ENCODE measurements at places on chromosomes 3 and 15.
A peak's percentile ranks its signal among the peaks of the same experiment; 100 is the strongest.

- DNase-seq = no peak
Measured at GRCh38 chr3:171640520-171641412, 169.5 kb downstream of the PLD1 start.

- DNase-seq = no peak
Measured at GRCh38 chr3:177830411-177830849, 633.1 kb upstream of the TBL1XR1 start.

GRCh38 chr15:60426870-60427508 is 29.2 kb upstream of the ANXA2 start:
- DNase-seq = no peak

DNA sequence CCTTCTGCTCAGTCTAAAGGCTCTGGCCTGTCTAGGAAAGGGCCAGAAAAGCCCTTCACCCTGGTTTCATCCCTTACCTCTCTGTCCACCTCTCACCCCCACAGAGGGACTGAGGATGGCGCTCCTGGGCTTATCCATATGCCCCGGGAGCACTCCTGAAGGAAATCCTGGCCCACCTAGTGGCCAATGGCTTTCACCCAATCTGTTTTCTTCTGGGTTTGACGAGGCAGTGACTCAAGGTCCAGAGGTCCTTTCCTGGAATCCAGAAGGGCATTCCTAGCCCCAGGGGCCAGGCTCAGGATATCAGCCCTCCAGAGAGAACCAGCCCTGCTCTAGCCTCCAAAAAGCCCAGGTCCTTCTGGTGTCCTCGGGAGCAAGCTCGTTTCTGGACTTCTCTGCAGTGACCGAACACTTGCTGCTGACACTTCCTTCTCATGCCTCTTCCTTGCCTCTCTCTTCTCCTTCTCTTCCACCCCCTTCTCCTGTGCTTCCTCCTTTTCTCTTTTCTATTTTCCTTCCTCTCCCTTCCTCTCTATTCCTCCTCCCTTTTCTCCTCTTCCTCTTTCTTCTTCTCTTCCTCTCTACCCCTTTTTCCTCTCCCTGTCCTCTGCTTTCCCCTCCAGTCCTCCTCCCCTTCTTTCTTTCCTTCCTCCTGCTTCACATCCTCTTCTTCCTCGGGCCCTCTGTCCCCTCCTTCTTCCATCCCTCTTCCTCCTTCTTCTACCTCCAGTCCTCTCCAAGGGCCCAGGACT is 59.6 kb downstream of the RHCG start:
- no peak for DNase-seq

- no peak for DNase-seq
Measured at GRCh38 chr3:163474766-163475165, 1603.5 kb downstream of the SI start.

DNA sequence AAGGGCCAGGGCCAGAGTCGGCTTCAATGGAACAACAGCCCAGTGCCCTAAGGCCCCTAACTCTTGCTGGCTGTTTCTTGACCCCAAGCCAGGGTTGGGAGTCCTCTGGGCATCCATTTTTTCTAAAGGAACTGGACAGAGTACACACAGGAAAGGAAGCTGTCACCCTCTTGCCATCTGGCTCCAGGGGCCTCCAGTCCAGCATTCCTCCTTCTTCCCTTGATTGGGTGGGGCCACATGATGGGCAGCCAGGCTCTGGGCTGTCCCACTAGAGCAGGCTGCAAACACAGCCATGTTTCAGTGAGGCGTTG is 1.6 kb upstream of the GRAMD2A start:
- no peak for DNase-seq

DNA sequence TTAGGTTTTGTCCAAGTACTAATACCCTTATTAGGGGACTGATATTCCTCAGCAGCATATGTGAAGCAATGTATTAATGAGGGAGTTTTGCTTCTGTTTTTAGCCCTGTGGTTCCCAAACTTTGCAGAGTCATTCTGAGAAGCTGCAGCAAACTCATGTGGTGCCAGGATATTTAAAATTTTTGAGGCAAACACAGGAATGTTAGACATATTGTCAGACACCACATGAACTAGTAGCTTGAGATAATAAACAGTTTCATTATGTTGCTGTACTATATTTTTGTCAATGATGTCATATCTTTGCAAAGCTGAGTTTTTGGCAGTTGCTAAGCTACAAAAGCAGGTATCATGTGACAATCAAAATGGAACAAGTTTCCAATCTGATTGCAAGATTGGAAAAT is 36.6 kb downstream of the ATP6V1A start:
- no peak for DNase-seq

DNA sequence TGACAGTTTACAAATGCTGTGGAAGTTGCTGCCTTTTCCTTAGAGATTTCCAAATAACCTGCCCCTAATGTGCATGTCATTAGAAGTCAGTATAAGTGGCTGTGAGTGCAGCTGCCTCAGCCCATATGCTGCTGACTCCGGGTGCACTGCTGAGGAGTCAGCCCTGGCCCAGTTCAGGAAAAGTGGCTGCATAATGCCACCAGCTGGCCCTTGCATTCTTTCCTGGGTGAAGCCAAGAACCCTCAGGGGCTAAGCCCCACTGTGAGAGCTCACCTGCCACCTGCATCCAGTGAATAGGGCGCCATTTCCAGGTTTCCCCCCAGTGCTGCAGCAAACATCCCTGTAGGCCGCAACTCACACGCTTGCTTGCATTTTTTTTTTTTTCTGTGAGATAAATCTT is 139.9 kb downstream of the TJP1 start:
- no peak for DNase-seq

- no peak for DNase-seq
Measured at GRCh38 chr15:84905016-84905916, 20.8 kb downstream of the SLC28A1 start.

- DNase-seq = no peak
Measured at GRCh38 chr3:122714273-122714672, 33.6 kb downstream of the PARP14 start.

GRCh38 chr3:185272033-185272432 is 18.2 kb upstream of the EHHADH start:
- DNase-seq = no peak

- DNase-seq = no peak
Measured at GRCh38 chr3:32532434-32532833, 29.8 kb upstream of the CMTM6 start.

- DNase-seq = peak; percentile 59
Measured at GRCh38 chr3:152299249-152299976, 30.7 kb downstream of the MBNL1 start.

GRCh38 chr3:102141928-102142239 is 292.6 kb downstream of the NFKBIZ start:
- DNase-seq = no peak

- no peak for DNase-seq
Measured at GRCh38 chr15:44788748-44789147, 52.4 kb downstream of the TRIM69 start.

GRCh38 chr15:91484141-91484540 is 369.4 kb upstream of the SLCO3A1 start:
- no peak for DNase-seq

DNA sequence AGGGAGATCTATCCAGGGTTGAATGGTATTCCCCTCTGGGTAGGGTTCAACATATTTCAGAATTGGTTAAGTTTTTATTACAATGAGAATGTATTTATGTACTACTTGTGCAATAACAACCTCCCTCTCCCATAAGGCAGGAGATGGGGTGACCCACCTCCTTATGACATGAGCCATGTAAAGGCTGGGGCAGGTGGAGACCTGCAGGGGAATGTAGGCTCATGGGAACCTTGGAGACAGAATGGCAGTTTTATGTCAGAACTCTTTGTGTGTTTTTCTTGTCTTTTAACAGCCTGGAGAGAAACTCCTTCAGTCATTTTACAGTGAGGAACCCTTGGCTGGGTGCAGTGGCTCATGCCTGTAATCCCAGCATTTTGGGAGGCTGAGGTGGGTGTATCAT is 24.6 kb upstream of the INSYN1 start:
- no peak for DNase-seq

DNA sequence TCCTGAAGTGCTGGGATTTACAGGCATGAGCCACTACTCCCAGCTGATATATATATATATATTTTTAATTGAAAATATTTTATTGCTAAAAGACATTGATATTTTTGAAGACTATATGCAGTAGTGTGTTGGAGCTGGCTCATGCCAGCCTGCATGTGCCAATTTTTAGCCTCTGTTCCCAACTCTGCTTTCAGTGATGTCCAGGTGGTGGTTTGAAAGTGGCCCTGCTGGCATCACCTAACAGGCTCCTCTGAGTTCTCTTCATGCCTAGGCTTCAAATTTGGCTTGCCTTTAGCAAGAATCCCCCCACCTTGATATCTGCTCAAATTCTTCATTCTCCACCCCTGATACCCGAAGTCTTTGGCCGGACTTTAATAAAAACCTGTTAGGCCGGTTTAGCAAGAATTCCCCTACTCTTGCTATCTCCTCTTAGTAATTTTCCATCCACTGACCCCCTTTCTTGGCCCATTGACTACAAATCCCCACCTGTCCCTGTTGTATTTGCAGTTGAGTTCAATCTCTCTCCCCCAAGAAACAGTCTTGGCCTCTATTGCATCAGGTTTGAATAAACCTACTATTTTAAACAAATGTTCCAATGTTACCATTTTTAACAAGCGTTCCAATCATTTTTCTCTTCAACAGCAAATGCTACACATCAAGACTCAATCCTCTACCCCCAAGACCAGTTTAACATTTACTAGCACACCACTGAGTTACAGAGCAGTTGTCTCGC is 23.9 kb upstream of the CTSH start:
- DNase-seq = no peak

GRCh38 chr3:154864947-154865346 is 215.2 kb upstream of the MME start:
- no peak for DNase-seq

GRCh38 chr15:88803241-88803919 is at the start of gene ACAN:
Gene ACAN, plus strand, starts transcription at chr15:88803436. Its CDS starts 32,771 bp downstream, at chr15:88836207.
- DNase-seq = no peak

DNA sequence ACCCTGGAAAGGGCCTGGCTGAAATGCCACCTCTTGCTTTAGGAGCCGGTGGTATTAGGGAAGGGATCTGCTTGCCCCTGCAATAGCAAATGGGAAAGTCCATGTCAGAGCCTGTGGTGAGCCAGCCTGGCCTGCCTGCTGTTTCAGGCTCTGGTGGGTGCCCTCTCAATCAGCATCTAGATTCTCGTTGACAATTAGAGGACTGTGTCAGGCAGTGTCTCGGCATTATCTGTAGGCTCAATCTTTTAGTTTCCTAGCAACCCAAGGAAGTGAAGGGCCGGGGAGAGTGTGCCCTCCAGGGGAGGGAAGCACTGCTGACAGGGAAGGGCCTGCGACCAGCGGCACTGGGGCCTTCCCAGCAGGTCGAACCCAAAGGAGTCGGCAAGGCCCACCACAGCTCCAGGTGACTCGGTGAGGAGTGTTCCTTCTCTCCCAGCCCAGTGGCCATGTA is 42.1 kb downstream of the TLE3 start:
- no peak for DNase-seq

DNA sequence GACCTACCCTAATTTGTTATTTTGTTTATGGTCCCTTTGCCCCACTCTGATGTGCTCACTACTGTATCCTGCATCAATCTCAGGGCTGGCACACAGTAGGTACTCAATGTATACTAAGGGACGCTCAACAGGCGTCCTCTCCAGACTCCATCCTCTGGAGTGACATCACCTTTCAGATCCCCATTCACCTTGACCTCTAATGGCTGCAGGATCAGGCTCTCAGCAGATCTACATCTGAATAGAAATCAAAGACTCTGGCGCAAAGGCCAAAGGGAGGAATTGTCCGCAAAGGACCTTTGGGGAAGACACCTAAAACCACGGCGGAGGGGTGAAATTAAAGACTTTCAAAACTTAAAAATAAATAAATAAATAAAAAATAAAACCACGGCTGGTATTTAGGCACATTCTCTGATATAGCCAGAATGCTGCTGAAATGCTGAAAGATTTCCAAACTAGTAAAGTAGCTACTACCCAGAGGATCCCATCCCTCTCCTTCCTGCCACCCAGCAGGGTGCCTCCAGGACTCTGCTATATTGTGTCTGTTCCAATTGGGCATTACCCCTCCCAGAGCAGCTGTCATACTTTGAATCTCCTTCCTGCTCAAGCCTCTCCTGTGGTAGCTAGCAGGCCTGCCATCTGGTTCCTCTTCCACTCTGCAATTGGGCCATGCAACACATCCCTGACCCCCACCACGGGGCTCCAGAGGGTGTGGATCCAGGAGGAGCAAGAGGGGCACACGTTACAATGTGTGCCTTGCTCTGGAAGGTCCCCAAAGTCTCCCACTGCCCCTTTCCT is 6.1 kb downstream of the SHF start:
- DNase-seq = no peak

DNA sequence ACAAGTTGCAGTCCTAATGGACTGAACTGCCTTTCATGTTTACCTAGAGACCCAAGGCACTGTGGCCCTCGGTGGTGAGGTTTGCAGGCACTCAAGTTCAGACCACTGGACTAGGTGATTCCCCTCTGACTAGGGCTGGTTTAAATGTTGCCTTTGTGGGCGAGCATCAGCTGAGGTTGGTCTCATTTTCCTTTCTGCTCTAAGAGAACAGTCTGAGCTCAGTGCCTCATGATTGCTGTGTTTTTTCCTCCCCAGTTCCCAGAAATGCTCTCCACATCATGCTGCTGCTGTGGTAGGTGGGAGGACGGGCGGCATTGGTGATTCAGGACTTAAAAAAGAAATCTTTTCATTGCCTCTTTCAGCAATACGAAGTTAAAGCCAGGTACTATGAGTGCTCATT is 237.2 kb downstream of the MBNL1 start:
- no peak for DNase-seq

DNA sequence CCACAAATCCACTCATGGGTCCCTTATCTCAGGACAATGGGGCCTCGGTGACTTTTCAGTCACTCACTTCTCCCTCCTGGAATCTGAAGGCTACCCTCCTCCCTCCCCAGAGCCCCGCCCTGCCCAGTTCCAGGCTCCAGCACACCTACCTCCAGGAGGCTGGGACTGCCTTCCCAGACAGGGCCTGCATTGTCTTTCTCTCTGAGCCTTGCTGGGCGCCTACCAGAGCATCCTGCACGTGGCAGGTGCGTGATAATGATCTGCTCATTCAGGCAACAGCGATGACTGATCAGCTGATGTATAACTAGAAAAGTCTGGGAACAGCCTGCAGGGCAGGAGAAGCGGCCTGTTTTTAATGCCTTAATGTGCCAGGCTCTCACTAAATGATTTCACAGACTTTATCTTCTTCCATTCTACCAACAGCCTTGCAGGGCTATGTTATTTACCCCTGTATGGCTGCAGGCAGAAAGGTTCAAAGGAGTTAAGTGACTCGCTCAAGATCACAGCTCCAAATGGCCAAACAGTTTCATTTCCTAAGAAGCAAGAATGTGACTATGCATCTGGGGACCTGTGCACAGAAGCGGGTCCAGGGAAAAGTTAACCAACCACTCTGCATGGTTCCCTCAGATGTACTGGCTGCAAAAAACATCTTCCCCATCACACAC is 6.3 kb downstream of the ADAMTS17 start:
- DNase-seq = no peak

DNA sequence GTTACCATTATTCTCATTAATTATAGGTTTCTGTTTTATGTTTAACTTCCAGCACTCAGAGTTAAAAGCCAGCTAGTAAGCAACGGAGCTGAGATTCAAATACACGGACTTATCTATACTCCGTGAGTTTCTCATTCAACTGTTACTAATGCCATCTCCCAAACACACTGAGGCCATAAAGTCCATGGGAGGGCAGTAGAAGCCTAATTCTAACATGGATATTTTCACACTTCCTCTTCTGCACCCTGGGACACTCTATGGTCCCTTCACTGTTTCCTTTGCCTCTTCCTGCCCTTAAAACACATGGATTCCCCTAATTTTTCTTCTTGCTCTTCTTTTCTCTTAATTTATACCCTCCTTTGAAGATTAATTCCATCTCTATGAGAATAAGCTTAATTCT is 245.0 kb downstream of the KLF13 start:
- DNase-seq = no peak
